ENCODE measurements at places on chromosomes 7 and 10.
A peak's percentile ranks its signal among the peaks of the same experiment; 100 is the strongest.

DNA sequence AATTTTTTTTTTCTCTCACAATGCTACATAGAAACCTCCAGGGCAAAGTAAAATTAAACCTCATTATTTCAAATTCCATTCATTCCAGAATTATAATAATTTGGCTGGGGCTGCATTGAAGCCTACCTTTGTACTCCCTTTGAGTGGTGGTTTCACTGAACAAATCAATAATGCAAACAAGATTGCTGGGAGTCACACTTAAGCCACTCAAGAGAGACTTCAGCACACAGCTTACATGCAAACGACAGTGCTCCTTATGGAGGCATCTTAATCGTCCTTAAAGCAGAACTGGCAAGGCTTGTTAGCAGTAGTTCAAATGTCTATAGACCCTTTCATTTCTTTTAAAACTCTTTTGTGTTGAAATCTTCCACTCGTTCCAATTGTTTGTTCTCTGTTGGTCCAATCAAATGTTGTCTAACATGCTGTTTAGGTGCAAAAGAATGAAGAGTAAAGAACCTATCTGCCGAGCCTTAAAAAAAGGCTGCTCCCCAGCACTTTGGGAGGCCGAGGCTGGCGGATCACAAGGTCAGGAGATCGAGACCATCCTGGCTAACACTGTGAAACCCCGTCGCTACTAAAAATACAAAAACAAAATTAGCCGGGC lies 294.9 kb downstream of the FGFR2 start:
- no peak for DNase-seq

- DNase-seq, result no peak
Observed at GRCh38 chr10:84613336-84614021, 285.1 kb downstream of the CCSER2 start.

DNA sequence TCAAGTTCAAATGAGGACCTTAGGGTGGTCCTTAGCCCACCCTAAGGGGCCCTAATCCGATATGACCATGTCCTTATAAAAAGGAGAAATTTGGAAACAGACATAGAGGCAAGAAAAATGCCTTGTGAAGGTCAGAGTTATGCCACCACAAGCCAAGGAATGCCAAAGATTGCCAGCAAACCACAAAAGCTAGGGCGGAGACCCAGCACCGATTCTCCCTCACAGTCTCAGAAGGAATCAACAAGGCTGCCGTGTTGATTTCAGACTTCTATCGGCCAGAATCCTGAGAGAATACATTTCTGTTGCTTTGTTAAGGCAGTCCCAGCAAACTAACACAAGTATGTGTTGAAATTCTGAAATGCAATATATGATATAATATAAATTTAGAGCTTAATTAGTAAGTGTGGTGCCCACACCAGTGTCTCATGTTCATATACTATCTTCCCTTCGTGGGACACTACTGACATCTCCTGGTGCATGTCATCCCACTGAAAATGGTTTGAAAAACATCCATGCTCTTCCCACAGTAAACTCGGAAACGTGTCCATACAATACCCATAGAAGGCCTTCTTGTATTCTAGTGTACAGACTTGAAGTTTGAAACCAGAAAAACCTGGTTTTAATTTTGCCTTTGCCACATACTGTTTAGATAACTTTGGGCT lies 349.0 kb downstream of the TNS3 start:
- no peak for DNase-seq

DNA sequence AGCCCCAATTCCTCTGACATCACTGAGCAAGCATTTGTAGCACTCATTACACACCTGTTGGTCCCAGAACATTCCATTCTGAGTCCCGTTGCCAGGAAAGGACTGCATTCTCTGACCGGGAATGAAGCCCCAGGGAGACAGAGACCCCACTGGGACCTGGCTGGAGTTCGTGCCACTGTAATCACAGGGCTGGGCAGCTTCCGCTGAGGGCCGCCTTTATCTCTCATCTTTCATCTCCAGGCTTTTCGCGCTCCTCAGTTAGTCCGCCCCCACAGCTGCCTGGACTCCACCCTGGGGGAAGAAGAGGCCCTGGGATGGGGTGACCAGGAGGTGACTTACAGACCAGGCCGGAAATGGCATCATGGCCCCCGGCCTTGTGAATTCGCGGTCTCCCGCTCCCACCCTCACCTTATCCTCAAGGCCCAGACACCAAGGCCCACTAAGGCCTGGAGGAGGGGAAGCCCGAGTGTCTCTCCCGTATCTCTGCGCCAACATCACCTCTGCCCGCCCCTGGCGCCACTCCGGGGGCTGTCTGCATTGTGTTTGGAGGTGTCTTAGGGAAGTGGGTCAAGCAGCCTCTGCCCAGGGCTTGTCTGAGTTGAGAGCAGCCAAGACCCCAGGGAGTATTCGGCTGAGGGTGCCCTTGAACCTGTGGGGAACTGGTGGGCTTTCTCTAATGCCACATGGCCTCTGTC lies 75.4 kb downstream of the PROSER2 start:
- DNase-seq, result no peak

DNA sequence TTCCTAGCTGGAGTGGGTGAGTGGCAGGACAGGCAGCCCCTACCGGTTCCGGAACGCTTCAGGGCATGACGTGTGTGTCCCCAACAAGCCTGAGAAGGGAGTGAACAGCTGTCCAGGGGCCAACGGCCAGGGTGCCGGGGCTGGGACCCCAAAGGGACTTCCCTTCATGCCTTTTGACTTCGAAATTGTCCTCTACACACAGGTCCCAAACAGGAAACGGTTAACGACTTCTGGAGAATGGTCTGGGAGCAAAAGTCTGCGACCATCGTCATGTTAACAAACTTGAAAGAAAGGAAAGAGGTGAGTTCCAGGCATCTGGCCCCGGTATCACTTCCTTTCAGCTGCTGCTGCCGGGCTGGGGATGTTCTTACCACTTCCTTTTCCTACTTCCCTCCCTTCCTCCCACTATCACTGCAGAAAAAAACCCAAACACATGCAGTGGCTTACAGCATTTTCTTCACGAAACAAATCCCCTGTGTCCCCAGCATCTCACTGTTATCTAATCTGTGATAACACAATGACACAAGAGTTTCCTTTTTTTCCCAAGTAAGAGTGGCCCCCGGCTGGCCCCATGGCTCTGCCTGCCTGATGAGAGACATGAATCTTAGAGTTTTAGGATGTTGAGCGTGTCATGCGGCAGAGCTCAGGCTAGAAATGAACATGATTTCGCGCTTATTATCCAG lies 63.2 kb downstream of the MKI67 start:
- DNase-seq, result no peak

GRCh38 chr7:53672681-53673080 lies 637.2 kb downstream of the POM121L12 start:
- DNase-seq, result no peak

GRCh38 chr10:9504227-9504626 lies 1449.7 kb downstream of the GATA3 start:
- DNase-seq, result no peak

GRCh38 chr7:30252885-30253795 lies 31.3 kb upstream of the ZNRF2 start:
- DNase-seq, result peak; percentile 16

- no peak for DNase-seq
Observed at GRCh38 chr10:70078937-70079336, 26.3 kb downstream of the MACROH2A2 start.

- DNase-seq, result peak; percentile 46
Observed at GRCh38 chr7:521221-522070, 1.8 kb upstream of the PDGFA start.

DNA sequence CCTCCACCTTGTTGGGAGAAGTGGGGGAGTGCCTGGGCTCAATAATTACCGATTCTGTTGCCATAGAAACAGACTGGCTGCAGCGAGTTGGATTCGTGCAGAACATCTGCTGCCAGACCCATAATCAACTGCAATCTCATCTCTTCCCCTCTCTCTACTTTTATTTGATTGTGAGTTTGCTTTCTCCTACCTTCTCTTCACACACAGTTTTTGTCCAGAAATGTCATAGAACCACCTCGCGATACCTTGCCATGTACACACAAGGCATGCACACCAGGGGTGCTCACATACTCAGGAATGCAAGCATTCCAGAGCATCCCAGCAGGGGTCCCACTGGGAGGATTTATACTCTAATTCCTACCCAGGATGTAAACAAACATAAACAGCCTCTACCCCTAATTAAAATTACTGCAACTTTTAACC lies 262.2 kb upstream of the AOAH start:
- no peak for DNase-seq

GRCh38 chr7:87837597-87837996 lies 38.6 kb downstream of the SLC25A40 start:
- DNase-seq, result no peak

DNA sequence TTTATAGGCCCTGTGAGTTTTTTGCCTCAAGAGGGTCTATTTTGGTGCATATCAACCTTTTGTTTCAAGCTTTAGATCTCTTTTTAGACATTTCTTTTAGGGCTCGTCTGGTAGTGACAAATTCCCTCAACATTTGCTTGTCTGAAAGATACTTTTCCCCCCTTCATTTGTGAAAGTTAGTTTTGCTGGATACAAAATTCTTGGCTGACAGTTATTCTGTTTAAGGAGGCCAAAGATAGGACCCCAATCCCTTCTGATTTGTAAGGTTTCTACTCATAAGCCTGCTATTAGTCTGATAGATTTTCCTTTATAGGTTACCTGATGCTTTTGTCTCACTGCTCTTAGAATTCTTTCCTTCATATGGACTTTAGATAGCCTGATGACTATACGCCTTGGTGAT lies 36.1 kb upstream of the ARMC3 start:
- DNase-seq, result no peak

- no peak for DNase-seq
Observed at GRCh38 chr7:81846398-81846797, 76.6 kb upstream of the HGF start.

GRCh38 chr10:6877722-6878392 lies 297.8 kb upstream of the PRKCQ start:
- DNase-seq, result peak; percentile 3

GRCh38 chr10:124520558-124521428 lies 59.2 kb downstream of the LHPP start:
- no peak for DNase-seq

DNA sequence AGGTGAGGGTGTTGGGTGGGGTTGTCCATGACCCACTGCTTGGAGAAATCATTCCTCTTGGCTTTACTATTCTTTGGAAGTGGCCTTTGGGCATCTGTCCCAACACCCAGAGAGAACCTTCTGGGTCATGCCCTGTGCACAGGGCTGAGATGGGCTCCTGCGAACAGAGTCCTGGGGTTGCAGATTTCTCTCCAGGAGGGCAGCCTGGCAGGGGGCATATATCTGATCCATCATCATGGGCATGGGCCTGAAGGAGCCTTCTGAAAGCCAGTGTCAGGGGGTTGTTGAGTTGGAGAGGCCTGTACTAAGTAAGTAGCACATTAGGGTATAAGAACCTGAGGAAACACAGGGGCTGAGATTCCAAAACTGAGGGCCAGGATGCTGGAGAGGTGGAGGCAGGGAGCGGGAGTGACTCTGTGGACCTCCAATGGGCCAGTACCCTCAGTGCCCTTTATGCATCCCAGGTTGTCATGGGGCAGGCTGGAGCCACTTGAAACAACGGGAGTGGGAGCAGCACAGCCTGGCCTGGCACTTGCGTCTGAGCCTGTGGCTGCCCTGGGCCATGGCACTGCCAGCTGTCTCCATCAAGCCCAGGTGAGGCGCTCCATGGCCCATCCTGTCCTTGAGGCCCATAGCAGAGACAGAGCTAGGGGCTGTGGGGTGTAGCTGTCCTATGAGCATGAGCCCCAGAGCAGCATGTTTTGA lies 203.7 kb downstream of the GRID1 start:
- DNase-seq, result no peak

DNA sequence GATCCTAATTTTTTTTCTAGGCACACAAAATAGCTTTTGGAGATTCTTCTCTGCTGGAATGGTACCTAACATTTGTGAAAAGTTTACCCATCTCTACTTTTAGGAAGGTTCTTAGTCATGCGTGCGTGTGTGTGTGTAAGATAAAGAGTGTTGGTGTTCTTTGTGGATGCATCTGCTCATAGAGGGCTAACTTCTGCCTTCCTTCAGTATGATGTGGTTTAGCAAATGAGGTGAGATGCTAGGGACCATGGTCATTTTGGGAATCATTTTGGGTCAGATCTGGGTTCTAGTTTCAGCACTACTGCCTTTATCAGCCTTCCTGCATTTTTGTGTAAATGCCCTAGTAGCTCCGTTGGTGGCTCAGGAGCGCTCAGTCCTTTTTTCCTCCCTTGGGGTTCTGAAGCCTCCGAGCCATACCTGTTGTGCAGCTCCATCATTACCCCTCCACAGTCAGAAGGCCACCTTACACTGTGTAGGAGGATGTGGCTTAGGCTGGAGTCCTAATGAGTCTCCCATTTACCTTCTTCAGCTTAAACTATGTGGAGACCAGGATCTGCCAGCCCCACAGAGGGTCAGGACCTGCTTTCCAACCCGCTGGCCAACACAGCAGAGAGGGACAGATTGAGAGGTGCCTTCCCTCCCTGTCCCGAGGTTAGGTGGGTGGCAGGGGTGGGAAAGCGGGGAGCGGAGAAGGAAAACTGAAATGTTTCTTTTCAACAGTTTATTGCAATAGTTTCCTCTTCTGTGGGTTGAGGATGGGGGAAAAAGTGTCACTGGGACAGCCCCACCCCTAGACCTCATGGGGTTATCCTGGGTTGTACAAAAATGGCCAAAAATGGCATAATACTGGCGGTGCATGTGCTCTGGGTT lies 31.2 kb downstream of the TSPAN14 start:
- no peak for DNase-seq

- no peak for DNase-seq
Observed at GRCh38 chr10:37632641-37633040, 224.8 kb downstream of the ZNF248 start.

- no peak for DNase-seq
Observed at GRCh38 chr7:85522070-85522469, 335.2 kb upstream of the SEMA3D start.

- no peak for DNase-seq
Observed at GRCh38 chr7:49783446-49783845, 10.0 kb downstream of the VWC2 start.

- DNase-seq, result no peak
Observed at GRCh38 chr10:34200355-34200901, 614.7 kb downstream of the PARD3 start.

DNA sequence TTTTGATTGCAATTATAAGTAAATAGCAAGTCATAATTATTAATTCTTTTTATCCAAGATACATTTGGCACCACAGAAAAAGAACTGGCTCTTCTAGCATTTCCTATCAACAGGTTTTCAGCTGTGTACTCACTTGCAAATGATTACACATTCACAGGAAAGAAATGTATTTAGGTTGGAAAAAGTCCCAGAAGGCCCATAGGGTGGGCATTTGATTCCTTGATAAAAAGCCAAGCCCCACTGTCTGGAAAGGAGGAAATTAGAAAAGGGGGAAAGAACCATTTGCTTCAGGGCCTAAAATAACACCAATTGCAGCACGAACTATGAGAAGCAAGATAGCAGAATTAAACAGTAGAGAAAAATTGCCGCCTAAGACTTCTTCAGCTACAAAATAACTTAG lies 80.8 kb upstream of the COL1A2 start:
- DNase-seq, result no peak

DNA sequence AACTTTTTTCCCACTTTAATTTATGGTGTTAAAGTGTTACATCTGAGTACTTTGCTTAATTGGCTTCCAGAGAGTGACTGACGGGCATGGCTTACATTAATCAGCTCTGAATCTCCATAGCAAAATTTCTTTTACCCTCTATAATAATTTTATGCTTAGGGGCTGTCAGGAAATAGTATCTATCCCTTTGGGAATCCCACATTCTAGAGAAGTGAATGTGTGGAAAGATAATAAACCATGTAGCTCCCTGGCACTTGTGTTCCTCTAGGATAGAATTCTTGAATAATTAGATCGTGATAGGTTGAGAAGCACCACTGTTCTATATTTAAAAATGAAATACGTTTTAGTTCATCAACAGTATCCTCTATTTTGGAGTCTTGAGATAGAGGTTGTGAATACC lies 89.6 kb downstream of the DNAJB9 start:
- DNase-seq, result no peak

GRCh38 chr7:89312551-89312950 lies 517.0 kb upstream of the TEX47 start:
- DNase-seq, result no peak

All from nucleus accumbens (tissue), 56 donors.